ENCODE measurements at places on chromosomes 3 and 15.

- peak overlapping the region; percentile 50 for H3K27ac ChIP-seq
- H3K4me3 ChIP-seq: peak overlapping the region; percentile 27
These were observed 10.6 kb upstream of the ITPKA start for GRCh38 chr15:41483115-41483514.

DNA sequence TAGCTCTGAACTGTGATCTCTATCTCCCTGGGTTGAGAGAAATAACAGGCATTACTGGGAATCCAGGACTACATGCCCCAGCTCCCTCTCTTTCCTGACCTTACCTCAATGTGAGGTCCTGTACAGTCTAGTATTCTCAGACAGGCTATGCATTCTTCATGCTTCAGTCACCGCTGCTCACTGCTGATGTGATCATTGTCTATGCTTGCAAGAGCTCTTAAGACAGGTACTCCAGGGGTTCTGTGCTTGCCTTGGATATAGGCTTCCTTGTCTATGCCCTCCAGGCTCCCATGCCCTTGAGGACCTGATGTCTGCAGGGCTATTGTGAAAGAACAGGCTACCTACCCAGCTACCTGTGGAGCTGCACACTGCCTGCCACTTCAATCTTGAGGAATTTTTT, 183.6 kb downstream of the MBNL1 start:
- peaks cover 11% of the 10 kb centered on the region for H3K4me1 ChIP-seq
- H3K4me3 ChIP-seq: no peak overlapping the region
- peaks cover 35% of the 10 kb centered on the region for H3K36me3 ChIP-seq
- no peaks in the 10 kb centered on the region for H3K27me3 ChIP-seq
- no peak overlapping the region for H3K27ac ChIP-seq
- no peak for ATAC-seq

GRCh38 chr3:156300929-156301840, 180.8 kb downstream of the KCNAB1 start:
- H3K4me3 ChIP-seq: no peak overlapping the region
- H3K27ac ChIP-seq: no peak overlapping the region
- H3K4me1 ChIP-seq: no peaks in the 10 kb centered on the region
- H3K27me3 ChIP-seq: peaks cover 27% of the 10 kb centered on the region

DNA sequence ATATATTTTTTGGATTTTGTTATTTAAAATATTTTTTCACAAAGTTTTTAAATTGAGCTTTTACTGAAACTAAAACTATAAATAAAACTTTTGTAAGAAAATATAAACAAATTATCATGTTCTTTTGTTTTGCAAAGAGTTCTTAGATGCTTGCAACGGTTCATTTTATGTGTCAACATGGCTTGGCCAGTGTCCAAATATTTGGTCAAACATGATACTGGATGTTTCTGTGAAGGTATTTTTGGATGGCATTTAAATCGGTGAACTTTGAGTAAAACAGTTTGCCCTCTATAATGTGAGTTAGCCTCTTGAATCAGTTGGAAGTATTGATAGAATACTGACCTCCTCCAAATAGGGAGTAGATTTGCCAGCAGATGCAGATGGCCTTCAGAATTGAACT, 612.6 kb upstream of the NECTIN3 start:
- H3K27ac ChIP-seq: no peak overlapping the region
- no peaks in the 10 kb centered on the region for H3K4me1 ChIP-seq
- H3K27me3 ChIP-seq: no peaks in the 10 kb centered on the region
- ATAC-seq: no peak

GRCh38 chr15:48292458-48292857, 38.8 kb upstream of the DUT start:
- no peak overlapping the region for H3K27ac ChIP-seq
- no peak overlapping the region for H3K4me3 ChIP-seq
- H3K4me1 ChIP-seq: no peaks in the 10 kb centered on the region
- peak; percentile 48 for ATAC-seq
- no peaks in the 10 kb centered on the region for H3K36me3 ChIP-seq

GRCh38 chr3:36681867-36682266, 82.5 kb downstream of the DCLK3 start:
- no peak overlapping the region for H3K27ac ChIP-seq
- H3K4me3 ChIP-seq: no peak overlapping the region
- peaks cover 10% of the 10 kb centered on the region for H3K27me3 ChIP-seq
- peaks cover 13% of the 10 kb centered on the region for H3K36me3 ChIP-seq
- H3K4me1 ChIP-seq: peaks cover 8% of the 10 kb centered on the region

- H3K4me3 ChIP-seq: no peak overlapping the region
- H3K27ac ChIP-seq: no peak overlapping the region
- H3K4me1 ChIP-seq: no peaks in the 10 kb centered on the region
These were observed 326.0 kb upstream of the SGO1 start for GRCh38 chr3:20511863-20512505.

GRCh38 chr15:71517751-71518150, 292.6 kb upstream of the NR2E3 start:
- ATAC-seq: no peak
- H3K36me3 ChIP-seq: no peaks in the 10 kb centered on the region
- no peak overlapping the region for H3K4me3 ChIP-seq
- no peak overlapping the region for H3K27ac ChIP-seq
- peaks cover 21% of the 10 kb centered on the region for H3K27me3 ChIP-seq

- H3K4me1 ChIP-seq: no peaks in the 10 kb centered on the region
- H3K27me3 ChIP-seq: peaks cover 11% of the 10 kb centered on the region
- ATAC-seq: no peak
- no peak overlapping the region for H3K4me3 ChIP-seq
- H3K27ac ChIP-seq: no peak overlapping the region
- H3K36me3 ChIP-seq: no peaks in the 10 kb centered on the region
These were observed 37.8 kb upstream of the MED12L start for GRCh38 chr3:151047636-151048035.

DNA sequence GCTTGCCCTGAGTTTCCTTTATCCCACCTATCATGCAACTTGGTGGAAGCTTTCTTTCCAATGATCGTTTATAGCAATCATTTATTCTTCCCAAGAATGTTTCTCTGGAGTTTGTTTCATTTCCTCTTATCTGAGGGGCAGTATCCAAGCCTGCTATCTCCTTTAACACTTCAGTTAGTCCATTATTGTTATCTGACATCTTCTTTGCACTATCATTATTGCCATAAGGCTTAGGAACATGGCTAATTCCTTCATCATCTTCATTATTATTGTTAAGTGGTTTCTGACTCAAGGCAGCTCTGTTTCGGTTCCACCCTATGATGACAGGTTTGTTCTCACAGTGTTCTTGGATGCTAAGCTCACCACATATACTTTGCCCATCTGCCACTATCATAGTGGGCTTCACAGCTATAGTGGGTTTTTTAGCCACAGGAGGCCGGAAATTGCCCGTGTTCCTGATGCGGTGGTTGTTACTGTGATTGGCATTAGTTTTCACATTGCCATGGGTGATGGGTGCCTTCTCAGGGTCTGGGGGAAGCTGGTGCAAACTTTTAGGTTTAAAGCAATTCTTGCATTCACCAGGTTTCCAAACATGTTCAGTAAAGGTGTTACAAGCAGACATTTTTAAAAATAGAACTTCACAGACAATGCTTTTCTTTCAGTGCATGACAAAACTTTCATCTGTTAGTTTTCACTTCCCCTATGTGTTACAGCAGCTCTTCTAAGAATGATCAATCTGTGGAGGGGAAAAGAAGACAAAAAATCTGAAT, 110.6 kb upstream of the TSPAN3 start:
- peak overlapping the region; percentile 95 for H3K27ac ChIP-seq
- peak overlapping the region; percentile 49 for H3K4me3 ChIP-seq
- H3K4me1 ChIP-seq: peaks cover 59% of the 10 kb centered on the region

- H3K27ac ChIP-seq: peak overlapping the region; percentile 67
- no peak for ATAC-seq
- H3K27me3 ChIP-seq: no peaks in the 10 kb centered on the region
- H3K4me3 ChIP-seq: no peak overlapping the region
- H3K4me1 ChIP-seq: peaks cover 67% of the 10 kb centered on the region
These were observed 12.2 kb downstream of the RNF111 start for GRCh38 chr15:58999694-59000093.

- H3K27ac ChIP-seq: no peak overlapping the region
- no peak for ATAC-seq
- H3K27me3 ChIP-seq: peaks cover 67% of the 10 kb centered on the region
- H3K4me3 ChIP-seq: no peak overlapping the region
- H3K36me3 ChIP-seq: no peaks in the 10 kb centered on the region
These were observed 19.2 kb upstream of the C15orf39 start for GRCh38 chr15:75182187-75183131.

DNA sequence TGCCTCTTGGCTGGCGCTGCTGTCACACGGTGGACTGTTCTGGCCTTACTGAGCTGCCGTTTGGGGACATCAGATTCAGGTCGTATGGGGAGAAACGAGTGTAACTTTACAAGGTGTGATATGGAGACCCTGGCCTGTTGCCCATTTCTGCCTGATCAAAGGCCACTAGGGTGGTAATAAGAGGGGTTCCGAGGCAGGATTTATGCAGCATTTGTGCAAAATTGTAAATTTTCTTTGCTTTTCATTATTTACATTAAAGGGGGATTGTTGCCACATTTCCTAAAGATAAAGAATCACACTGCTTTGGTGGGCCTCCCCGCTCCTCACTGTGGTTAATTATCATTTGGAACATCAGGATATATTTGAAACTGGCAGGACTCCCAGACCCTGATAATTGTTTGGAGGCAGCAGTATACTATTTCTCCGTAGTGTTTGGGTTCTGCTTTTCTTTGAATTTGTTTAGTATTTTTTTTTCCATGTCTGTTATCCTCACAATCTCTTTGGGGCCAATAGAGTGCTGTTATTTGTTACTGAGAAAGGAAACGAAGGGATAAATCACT, 891 bp downstream of the NXPE3 start:
- H3K27ac ChIP-seq: peak overlapping the region; percentile 97
- peak overlapping the region; percentile 88 for H3K4me3 ChIP-seq
- no peaks in the 10 kb centered on the region for H3K27me3 ChIP-seq
- no peak for ATAC-seq

DNA sequence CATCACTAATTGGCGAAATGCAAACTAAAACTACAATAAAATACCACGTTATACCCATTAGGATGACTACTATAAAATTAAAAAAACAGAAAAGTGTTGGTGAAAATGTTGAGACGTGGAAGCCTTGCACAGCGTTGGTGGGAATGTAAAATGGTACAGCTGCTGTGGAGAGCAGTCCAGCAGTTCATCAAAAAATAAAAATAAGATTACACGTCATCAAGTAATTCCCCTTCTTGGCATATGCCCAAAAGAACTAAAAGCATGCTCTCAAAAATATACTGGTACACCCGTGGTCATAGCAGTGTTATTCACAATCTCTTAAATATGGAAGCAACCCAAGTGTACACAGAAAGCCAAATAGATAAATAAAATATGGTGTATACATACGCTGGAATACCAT, 71.8 kb upstream of the NDN start:
- no peaks in the 10 kb centered on the region for H3K4me1 ChIP-seq
- H3K27me3 ChIP-seq: no peaks in the 10 kb centered on the region
- no peak overlapping the region for H3K27ac ChIP-seq
- H3K4me3 ChIP-seq: no peak overlapping the region
- no peaks in the 10 kb centered on the region for H3K36me3 ChIP-seq

DNA sequence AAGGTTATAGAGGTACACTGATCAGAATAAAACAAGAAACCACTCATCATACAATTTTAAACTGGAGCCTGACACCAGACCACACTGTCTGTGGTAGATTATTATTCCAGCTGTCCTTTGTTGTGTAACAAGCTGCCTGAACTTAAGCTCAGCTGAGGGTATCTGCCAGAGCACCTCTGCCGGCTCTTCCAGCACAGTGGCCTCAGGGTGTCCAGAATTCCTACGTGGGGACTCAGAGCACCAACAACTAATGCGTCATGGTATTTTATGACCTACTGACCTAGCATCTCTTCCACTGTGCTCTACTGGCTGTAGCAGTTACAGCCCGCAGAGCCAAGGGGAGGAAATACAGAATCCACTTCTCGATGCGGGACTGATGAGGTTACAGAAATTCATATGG, 15.6 kb upstream of the RAF1 start:
- peaks cover 6% of the 10 kb centered on the region for H3K4me1 ChIP-seq
- ATAC-seq: no peak
- peaks cover 18% of the 10 kb centered on the region for H3K27me3 ChIP-seq
- no peak overlapping the region for H3K4me3 ChIP-seq
- no peak overlapping the region for H3K27ac ChIP-seq

- no peaks in the 10 kb centered on the region for H3K27me3 ChIP-seq
- peak overlapping the region; percentile 64 for H3K27ac ChIP-seq
- peak; percentile 75 for ATAC-seq
- peak overlapping the region; percentile 2 for H3K4me3 ChIP-seq
These were observed 103.3 kb downstream of the SNRK start for GRCh38 chr3:43389388-43390254.

- H3K36me3 ChIP-seq: no peaks in the 10 kb centered on the region
- ATAC-seq: no peak
- peak overlapping the region; percentile 71 for H3K27ac ChIP-seq
- peaks cover 11% of the 10 kb centered on the region for H3K4me1 ChIP-seq
- H3K4me3 ChIP-seq: peak overlapping the region; percentile 78
These were observed 737 bp downstream of the DNAJA4 start for GRCh38 chr15:78265137-78265460.

- no peaks in the 10 kb centered on the region for H3K27me3 ChIP-seq
- H3K4me1 ChIP-seq: peaks cover 7% of the 10 kb centered on the region
- H3K27ac ChIP-seq: no peak overlapping the region
- H3K4me3 ChIP-seq: no peak overlapping the region
These were observed 145.0 kb downstream of the CMSS1 start for GRCh38 chr3:99962703-99963102.

- H3K4me3 ChIP-seq: no peak overlapping the region
- no peaks in the 10 kb centered on the region for H3K4me1 ChIP-seq
- peaks cover 58% of the 10 kb centered on the region for H3K27me3 ChIP-seq
These were observed 6.2 kb upstream of the OXTR start for GRCh38 chr3:8775602-8776001.

GRCh38 chr15:30922480-30923311, 19.0 kb downstream of the FAN1 start:
- H3K36me3 ChIP-seq: peaks cover 73% of the 10 kb centered on the region
- peak overlapping the region; percentile 7 for H3K27ac ChIP-seq
- peaks cover 7% of the 10 kb centered on the region for H3K4me1 ChIP-seq

DNA sequence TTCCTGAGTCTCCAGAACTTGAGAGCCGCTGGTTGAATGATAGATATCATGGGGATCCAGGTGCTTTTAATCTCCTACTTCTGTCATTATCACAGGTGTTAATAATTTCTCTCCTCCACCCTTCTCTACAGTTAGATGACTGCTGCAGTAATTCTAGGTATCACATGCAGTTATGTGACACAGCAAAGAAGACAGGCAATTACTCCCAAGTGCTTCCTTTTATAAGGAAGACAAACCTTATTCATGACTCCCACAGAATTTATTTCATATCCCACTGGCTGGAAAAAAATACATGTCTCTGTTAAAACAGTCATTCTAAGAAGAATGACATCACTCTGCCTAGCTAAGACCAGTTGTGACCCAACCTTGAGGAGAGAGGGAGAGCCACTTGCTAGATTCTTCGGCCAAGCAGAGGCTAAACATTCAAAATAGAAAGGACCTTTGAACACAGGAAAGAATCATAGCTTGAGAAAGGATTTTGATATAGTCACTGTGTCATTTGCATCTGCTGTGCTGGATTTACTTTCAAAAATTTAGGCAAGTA, 500.6 kb downstream of the SI start:
- H3K27ac ChIP-seq: no peak overlapping the region
- no peak for ATAC-seq
- H3K36me3 ChIP-seq: no peaks in the 10 kb centered on the region
- no peaks in the 10 kb centered on the region for H3K27me3 ChIP-seq
- H3K4me3 ChIP-seq: no peak overlapping the region
- no peaks in the 10 kb centered on the region for H3K4me1 ChIP-seq

- no peak for ATAC-seq
- no peak overlapping the region for H3K27ac ChIP-seq
- H3K4me1 ChIP-seq: no peaks in the 10 kb centered on the region
- H3K4me3 ChIP-seq: no peak overlapping the region
- no peaks in the 10 kb centered on the region for H3K27me3 ChIP-seq
- H3K36me3 ChIP-seq: no peaks in the 10 kb centered on the region
These were observed 826.2 kb downstream of the ROBO1 start for GRCh38 chr3:78941587-78941986.

GRCh38 chr15:42707873-42708544, 28.9 kb downstream of the CDAN1 start:
- ATAC-seq: no peak
- H3K27ac ChIP-seq: no peak overlapping the region
- H3K4me3 ChIP-seq: no peak overlapping the region
- H3K36me3 ChIP-seq: no peaks in the 10 kb centered on the region
